ENCODE measurements at places on chromosomes 13 and 19.
A peak's percentile ranks its signal among the peaks of the same experiment; 100 is the strongest.

GRCh38 chr19:49223472-49223871 lies 65.9 kb downstream of the TRPM4 start:
- no peak for ATAC-seq

DNA sequence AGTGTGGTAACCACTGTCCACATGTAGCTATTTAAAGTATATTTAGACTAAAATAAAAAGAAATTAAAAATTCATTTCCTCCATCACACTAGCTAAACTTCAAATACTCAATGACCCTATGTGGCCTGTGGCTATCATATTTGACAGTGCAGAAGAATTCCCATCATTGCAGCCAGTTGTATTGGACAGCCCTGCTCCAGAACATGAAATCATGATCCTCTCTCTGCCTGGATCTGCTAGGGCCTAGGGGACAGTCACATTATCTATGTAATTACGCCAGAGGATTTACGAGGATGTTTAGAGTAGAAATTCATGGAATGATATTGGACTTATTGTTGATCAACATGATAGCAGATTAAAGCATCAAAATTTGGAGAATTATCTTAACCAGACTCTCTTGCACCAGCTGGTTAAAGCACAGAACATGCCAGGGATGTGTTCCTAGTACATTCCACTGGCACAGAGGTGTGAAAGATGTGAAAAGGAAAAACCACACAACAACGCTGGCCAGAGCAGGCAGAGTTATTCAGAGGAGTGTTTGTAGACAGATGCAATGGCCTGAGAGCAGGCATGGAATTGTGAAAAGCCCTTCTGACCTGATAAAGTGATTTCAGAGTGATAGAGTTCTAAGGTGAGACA lies 108.9 kb upstream of the STARD13 start:
- ATAC-seq, result no peak

DNA sequence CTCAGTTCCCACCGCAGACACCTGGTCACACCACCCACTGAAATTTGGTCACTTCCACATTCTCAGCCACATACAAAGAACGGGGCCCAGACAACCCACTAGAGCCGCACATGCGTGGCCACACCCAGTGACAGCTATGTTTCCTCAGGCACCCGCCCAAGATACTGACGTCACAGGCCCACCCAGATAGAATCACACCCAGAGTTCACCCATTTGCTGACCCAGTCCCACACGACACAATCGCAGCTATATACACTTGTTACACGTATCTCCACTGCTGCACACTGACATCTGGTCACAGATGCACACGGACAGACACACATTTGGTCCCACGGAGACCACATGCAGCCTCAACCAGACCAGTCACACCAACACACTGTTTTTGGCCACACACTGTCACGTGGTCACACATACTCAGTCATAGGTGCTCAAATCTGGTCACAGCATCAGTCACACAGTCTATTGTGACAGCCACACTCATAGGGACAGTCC lies 2.9 kb downstream of the NUMBL start:
- no peak for ATAC-seq

DNA sequence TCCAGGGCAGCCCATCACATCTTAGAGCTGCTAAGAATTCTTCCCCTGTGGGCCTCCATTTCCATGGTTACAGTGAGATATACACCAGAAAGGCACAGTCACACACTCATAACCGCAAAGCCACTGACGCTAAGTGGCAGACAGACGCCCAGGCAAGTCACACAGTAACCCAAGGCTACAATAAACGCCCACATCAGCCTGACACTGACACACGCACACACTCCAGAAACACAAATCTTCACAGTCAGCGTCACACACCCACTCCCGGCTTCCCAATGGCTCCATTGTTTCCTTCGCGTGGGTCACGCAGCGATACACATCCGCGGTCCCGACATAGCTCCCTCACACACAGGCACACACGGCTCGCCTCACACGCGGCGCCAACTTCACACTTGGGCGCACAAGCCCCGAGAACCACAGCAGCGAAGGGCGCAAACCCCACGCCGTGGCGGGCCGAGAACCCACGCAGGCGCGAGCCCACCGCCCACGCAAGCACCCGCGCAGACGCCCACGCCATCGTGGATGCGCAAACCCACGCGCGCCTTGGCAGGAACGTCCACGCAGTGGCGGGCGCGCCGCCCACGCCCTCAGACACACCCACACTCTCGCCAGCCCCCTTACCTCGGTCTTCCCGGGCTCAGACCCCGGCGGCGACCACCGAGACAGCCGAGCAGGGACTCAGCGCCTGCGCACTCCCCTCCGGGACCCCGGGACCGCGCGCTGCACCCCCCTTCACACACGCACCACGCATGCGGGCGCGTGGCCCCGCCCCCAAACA lies at the start of gene ZNF667:
TSS of gene ZNF667 (minus strand) at position 695 of the 778 bp plus-strand sequence. CDS start 14,975 bp downstream, outside the sequence.
- peak; percentile 59 for ATAC-seq

GRCh38 chr13:112102243-112102642 lies 35.3 kb downstream of the SOX1 start:
- no peak for ATAC-seq

GRCh38 chr13:80309926-80310325 lies 31.0 kb downstream of the SPRY2 start:
- no peak for ATAC-seq

GRCh38 chr13:100620792-100621191 lies 32.2 kb upstream of the GGACT start:
- ATAC-seq, result no peak

DNA sequence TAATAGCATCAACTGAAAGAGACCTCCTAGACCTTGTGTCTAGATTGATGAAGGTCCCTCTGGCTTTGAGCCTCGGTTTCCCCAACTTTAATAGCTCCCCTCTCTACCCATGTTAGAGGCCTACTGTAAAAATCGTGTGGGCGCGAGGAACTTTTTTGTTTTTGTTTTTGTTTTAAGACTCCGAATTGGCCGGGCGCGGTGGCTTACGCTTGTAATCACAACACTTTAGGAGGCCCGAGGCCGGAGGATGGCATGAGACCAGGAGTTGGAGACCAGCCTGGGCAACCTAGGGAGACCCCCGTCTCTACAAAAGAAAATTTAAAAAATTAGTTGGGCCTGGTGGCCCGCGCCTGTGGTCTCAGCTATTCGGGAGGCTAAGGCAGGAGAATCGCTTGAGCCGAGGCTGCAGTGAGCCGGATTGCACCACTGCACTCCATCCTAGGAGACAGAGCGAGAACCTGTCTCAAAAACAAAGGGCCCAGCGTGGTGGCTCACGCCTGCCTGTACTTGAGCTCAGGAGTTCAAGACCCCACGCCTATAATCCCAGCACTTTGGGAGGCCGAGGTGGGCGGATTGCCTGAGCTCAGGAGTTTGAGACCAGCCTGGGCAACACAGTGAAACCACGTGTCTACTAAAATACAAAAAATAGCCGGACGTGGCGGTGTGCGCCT lies 858 bp upstream of the PPP6R1 start:
- ATAC-seq, result no peak

DNA sequence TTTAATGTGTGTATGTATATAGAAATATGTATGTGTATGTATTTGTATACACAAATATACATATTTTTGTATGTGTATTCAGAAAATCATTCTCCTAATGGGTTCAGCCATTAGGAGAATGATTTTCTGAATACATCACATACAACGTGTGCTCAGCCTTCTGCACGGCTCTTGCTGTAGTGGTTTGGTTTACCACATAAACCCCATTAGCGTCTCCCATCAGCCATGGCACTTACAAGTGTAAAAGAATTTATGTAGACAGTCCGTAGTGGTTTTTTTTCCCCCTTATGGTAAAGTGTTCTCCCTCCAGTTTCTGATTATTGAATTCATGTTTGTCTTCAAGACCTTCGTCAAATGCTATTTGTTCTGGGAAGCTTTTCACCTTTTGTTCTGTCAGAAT lies 38.2 kb downstream of the ATP8A2 start:
- no peak for ATAC-seq

GRCh38 chr13:27967736-27968315 lies 1.3 kb downstream of the CDX2 start:
- ATAC-seq, result no peak

DNA sequence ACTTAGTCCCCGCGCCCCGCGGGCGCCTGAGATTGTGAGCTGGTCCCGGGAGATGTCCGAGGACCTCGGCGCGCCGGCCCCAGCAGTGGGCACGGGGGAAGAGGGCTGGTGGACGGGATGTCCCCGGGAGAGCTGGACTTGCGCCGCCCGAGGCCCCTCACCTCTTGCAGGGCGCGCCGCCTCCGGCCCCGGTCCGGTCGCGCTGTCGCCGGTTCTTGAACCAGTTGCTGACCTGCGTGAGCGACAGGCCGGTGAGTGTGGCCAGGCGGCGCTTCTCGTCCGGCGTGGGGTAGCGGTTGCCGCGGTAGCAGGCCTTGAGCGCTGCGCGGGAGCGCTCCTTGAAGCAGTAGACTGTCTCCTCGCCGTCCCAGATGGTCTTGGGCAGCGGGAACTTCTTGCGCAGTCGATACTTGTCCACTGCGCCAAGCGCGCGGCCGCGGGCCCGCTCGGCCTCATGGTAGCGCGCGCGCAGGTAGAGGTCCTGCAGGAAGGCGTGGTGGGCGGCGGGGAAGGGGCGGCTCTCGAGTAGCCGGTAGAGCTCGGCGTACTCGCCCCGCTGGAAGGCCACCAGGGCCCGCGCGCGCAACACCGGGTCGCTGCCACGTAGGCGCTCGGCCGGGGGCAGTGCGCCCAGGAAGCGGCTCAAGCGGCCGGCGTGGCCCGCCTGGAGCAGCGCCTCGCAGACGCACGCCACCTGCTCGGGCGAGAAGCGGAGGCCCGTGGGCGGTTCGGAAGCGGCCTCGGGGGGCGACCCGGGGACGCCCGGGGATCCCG lies 984 bp downstream of the SIX5 start:
- ATAC-seq, result no peak

GRCh38 chr19:19402656-19403372 lies 2.7 kb upstream of the GATAD2A start:
- no peak for ATAC-seq

GRCh38 chr19:51295382-51296126 lies 15.9 kb upstream of the IGLON5 start:
- no peak for ATAC-seq

DNA sequence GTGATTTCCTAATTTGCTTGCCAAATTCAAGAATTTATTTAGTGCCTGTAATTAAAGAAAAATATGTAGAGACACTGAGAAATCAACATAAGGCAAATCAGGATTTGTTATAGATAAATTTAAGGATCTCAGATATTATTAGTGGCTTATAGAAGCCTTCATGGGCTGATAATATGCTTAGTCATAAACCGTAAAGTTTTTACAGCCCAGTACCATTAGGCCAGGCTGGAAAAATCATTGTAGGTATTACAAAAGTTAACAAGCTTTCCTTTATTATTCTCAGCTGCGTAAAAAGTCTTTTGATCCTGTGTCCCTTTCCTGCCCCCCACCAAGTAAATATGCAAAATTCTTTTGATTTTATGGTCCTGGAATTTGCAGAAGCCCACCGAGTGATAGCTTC lies 58.2 kb downstream of the SLITRK6 start:
- no peak for ATAC-seq

- peak; percentile 33 for ATAC-seq
These were observed 134.7 kb downstream of the MIPEP start for GRCh38 chr13:23754506-23754905.

GRCh38 chr19:23783636-23784035 lies 24.9 kb upstream of the ZNF681 start:
- peak; percentile 18 for ATAC-seq

- peak; percentile 41 for ATAC-seq
These were observed 874 bp downstream of the TRIM28 start for GRCh38 chr19:58544591-58545285.

DNA sequence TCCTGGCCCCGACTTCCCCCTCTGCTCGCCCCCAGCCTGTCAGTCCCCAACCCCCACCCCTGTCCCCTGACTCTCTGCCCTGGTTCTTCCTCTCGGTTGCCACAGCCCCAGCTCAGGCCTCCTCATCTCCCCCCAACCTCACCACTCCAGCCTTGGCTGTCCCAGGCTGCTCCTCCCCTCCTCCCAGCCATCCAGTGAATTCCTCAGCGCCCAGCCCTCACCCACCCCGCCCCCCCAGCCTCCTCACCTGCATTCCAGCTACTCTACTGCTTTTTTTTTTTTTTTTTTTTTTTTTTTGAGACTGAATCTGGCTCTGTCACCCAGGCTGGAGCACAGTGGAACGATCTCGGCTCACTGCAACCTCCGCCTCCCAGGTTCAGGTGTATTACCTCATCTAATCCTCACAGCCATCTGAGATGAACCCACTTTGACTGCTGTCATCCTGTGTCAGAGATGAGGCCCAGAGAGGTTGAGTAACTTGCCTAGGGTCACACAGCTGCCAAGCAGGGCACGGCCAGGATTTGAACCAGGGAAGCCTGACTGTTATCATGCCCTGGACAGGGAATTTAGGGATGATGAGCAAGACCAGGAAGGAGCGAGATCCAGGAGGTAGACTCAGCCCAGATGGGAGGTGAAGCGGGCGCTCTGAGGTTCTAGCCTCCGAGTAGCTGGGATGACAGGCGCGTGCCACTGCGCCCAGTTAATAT lies 2.6 kb downstream of the SULT2B1 start:
- no peak for ATAC-seq

DNA sequence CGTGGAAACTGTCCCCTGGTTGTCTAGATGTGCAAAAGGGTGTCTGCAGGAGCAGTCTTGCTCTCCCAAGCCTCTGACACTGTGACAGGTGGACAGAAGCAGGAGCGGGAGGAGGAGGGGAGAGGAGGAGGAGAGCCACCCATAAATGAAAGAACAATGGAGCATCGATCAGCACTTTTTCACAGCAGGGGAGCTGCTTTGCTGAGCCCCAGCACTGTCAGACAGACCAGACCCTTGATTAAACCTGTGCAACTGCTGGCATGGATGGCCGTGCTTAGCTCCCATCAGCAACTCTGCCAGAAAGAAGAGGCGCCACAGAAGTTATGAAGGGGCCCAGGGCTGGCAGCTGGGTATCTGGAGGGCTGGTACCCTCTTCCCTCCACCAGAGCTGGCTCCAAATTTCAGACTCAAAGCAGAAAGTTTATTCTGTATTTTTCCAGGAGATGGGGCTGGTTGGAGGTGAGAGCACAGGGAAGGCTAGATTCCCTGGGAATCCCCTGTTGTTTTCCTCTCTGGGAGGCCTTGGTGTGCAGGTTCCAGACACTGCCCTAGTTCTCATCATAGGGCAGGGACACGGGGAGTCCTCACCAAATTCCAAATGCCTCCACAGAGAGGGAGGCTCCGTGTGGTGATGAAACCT lies 1192.2 kb downstream of the UQCRFS1 start:
- ATAC-seq, result no peak

All from activated T-helper 17 cell treated with anti-CD3 and anti-CD28 coated beads, Interleukin-2, amount 50 U/mL, for 72 hours (primary cell).